T-helper 1 cell (primary cell): ENCODE measurements at places on chromosomes 6 and 20.

GRCh38 chr6:85482905-85483700, 33.2 kb downstream of the NT5E start:
- DNase-seq: peak; percentile 59

DNA sequence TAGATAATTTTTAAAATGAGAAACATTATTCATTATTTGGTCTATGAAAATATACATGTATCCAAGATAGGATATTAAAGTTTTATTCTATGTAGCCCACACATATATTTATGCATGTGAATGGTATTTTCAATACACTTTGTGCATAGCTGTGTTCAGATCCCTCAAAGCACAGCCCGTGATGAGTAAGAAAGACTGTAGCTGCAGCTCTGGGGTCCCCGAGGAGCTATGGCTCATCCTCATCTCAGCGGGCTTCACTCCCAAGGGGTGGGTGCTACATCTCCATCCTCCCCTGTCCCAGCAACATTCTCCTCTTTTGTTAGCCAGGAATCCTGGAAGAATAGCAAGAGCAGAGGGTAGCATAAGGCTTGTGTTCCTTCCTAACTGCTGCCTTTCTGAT, 130.8 kb downstream of the SAMD5 start:
- DNase-seq: no peak

DNA sequence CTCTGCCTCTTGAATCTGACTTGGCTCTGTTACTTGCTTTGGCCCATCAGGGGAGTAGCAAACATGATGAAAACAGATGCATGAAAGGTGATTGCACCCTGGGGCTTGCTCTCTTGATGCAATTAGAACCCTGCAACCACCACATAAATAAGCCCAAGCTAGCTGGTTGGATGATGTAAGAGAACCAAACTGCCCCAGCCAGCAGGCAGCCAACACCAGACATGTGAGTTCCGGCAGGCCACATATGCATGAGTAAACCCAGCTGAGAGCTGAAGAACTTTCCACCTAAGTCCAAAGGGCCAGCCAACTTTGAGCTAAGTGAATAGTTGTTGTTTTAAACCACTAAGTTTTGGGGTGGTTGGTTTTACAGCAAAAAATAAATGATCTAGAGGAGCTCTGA, 268.4 kb downstream of the FARS2 start:
- no peak for DNase-seq

DNA sequence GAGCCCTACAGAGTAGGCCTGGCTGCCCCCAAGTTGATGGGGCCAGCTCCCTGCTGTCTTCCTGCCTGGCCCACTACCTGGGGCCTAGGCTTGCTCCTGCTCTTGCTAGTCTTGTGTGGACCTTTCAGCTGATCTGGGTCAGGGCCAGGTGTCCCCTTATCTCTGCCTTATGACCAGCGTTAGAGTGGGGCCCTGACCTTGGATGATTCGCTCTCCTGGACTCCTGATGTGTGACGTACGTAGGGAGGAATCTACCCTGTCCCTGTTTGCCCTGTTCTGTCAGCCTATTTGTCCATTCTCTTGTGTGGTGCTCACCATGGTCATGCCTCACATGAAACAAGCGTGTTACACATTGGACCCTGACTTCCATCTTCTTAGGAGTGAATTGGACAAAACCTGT, 571.8 kb downstream of the QKI start:
- DNase-seq: no peak

GRCh38 chr6:18845896-18846295, 458.7 kb downstream of the RNF144B start:
- DNase-seq: no peak

GRCh38 chr6:65231616-65232015, 475.4 kb downstream of the EYS start:
- no peak for DNase-seq

DNA sequence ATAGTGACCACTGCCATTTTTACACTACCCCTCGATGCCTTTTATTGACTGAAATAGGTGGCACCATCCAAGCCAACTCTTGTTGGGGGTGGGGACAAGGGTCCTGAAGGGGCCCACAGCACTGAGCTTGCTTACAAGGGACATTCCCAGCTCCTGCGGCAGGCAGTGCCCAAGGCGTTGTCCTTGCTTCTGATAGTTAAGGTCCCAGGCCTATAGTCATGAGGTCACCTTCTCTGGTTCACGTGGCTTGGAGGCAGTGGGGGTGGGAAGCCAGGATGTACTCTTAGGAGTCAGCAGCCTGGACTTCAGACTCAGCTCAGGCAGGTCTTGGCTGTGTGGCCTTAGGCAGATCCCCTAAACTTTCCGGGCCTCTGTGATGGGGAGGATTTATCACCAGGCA, 48.6 kb downstream of the TOX2 start:
- DNase-seq: no peak

- no peak for DNase-seq
Observed at GRCh38 chr6:146901940-146902816, 302.0 kb upstream of the STXBP5 start.

DNA sequence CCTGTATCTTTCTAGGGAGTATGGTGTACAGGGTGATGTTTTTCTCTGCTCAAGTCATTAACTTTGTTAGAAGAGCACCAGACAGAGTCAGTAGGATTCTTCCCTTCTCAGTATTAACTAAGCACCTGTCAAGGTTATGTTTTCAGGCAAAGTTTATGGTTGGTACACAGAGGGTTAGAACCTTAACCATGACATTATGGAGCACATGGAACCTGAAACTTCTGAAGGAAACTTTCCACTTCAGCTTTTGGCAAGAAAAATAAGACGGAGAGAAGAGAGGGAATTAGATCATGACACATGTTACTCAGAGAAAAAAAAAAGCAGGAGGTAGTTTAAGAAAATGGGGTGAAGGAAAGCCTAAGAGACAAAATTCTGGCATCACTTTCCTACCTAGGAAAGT, 112.9 kb upstream of the PDE7B start:
- no peak for DNase-seq

GRCh38 chr20:44955270-44955669, 4.9 kb downstream of the TOMM34 start:
- no peak for DNase-seq

- no peak for DNase-seq
Observed at GRCh38 chr6:131640576-131640975, 3.5 kb downstream of the ENPP3 start.

DNA sequence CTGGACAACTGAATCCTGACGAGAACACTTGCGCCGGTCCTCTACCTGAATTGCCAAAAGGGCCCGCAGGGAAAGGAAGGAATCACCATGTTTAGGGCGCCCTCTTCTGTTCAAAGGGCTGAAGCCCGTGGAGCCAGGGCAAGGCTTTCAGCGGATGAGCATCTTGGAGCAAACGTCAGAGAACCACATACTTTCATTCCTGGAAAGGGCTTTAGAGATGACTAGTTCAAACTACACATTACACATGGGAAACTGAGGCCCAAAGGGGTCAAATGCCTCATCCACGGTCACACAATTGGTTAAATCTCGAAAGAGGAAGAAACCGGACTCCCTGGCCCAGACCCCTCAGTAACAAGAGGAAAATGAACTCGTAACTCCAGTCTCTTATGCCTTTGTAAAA, 11.5 kb upstream of the ZNF133 start:
- no peak for DNase-seq

- no peak for DNase-seq
Observed at GRCh38 chr20:59351157-59352040, 51.0 kb downstream of the EDN3 start.

- DNase-seq: no peak
Observed at GRCh38 chr6:37251211-37251780, 6.3 kb upstream of the TBC1D22B start.

DNA sequence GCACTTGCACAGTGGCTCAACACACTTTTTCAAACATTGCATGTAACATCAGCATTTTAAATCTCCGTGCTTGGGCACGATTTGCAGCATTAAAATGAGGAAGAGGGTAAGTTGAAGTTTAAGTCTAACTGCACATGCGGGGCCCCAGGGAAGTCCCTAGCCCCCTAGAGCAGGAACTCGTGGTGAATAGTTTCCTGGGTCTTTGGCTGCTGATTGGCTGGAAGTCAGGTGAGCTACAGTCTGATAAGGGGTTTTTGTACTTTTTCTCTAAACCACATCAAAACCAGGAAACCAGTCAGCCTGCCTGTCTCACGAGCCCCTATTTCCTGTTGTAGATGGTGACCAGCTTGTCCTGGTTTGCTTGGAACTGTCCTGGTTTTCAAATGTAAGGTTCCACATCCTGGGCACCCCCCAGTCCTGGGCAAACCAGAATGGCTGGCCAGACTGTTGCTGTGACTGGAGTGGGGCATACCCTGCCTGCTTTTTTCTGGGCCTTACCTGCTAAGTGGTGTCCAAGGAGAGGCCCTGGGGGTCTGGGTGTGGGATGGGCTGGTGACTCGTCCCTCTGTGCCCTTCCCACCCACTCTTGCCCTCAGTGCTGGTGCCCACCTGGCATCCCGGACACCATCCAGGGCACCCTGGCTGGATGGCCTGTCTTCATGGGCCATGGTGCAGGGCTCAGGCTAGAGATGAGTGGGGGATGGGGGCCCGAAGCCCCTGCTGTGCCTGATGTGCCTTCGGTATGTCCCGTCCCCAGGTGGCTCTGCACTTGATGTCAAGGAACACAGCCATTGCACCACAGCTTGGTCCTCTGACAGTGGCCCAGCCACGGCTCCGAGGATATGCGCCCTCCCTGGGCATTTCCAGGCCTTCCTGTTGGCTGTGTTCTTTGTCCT, 31.8 kb downstream of the SUN5 start:
- DNase-seq: peak; percentile 93

DNA sequence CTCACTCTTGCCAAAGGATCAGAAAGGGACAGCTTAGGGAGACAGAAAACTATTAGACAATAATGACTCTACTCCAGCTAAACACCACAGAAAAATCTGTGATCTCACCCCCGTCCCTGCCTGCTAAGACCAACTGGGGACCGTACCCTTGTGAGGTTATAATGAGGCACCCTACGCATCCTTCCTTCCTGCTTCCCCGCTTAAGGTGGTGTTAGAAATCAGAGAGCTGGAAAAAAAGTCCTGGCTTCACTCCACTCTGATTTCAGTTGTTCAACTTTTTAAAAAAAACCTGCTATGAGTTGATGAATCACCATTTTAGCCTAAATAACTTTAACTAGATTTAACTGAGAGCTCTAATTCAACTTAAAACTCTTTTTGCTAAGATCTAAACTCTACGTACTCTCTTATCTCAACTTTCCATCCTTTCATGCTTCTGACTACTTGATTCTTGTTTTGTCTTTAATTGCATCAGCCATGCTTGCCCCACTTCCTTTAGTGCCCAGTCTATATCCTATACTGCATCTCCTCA, 35.8 kb upstream of the TMEM14A start:
- DNase-seq: no peak

- DNase-seq: no peak
Observed at GRCh38 chr20:46545077-46545826, 5.2 kb downstream of the OCSTAMP start.

- DNase-seq: no peak
Observed at GRCh38 chr6:169139179-169139971, 114.3 kb downstream of the THBS2 start.

- no peak for DNase-seq
Observed at GRCh38 chr6:170473301-170473717, 79.8 kb downstream of the PSMB1 start.

GRCh38 chr6:158624684-158625682, 19.6 kb downstream of the DYNLT1 start:
- no peak for DNase-seq

DNA sequence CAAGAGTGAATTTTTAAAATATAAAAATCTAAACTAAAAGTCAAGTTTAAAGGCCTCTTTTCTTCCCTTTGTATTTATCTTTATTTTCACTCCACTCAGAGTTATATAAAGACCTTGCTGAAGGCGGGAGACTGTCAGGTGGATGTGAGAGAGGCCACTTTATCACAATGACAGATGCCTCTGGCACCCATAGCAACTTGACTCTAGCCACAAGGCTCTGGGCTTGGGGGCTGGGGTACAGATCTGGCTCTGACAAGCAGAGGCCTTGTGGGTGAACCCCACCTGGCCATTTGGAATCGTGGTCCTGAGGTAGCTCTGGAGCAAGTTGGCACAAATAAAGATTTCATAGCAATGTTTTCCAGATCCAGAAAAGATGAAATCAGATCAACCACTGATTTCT, 417.2 kb downstream of the RFPL4B start:
- no peak for DNase-seq

DNA sequence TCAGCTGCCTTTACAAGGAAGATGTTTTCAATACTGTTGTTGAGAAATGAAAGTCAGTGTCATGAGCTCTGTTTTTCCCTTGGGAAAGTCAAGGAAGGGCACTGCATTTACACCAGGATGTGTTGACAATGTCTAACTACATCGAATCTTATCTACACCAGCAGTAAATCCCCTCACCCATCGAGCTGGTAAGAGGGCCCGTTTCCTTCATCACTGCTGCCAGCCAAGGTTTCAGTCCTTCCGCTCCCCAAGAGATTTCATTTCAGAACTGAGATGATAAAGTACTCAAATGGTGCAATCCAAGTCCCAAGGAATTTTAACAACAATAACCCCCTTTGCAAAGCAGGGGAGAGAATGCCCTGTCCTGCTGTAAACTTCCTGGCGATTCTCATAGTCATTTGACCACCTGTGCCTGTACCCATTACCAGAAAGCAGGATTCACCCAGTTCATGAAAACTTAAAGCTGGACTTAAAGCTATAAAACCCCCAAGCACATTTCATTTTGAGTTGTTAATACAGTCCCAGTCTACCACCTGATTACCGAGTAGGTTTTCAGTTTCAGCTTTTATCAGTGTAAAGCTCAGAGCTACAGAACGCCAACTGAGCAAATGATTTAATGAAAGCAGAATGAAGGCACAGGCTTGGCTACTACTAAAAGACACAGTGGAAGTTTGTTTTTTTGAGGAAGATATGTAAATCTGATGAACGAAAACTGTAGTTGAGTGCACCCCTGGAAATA, 122.5 kb upstream of the TAB2 start:
- DNase-seq: no peak

DNA sequence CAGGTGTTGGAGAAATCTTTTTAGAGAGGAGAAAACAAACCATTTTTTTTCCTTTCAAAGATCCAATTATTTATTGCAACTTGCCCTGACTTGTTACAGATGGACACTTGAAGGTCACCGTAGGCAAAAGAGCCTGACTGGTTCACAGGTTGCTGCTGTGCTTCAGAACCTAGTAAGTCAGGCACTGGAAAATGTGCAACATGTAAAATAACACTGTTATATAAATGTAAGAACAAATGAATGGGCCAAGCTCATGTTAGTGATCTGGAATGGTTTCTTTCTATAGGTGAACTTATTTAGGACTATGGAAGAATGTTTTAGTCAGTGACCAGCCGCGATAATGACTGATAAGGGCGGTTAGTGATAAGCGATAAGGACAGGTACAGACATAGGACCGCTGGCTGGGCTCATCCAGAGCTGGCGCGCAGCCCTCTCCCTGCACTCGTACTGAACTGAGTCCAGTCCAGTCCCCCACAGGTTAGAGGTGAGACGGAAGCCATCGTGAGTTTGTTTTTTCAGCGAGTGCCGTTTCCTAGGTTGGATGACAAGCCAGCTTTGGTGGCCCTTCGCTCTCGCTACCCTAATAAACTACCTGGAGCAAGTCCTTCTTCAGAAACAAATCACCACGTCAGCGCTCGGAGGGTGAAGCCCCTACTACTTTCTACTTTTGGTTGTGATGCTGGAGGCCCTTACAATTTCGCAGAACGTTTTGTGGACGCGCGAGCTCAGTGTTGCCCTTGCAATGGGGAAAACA, 94.4 kb upstream of the PRDM1 start:
- DNase-seq: no peak

GRCh38 chr6:156507106-156507505, 270.1 kb upstream of the ARID1B start:
- DNase-seq: no peak
